ENCODE measurements at places on chromosomes 5 and 9. TPM values are rescaled to one million over a fixed set of nuclear protein-coding genes. Genes with fewer than 3 reads are reported as not detected.

Gene C5orf24
- polyA plus RNA-seq, result 106 TPM

DNA sequence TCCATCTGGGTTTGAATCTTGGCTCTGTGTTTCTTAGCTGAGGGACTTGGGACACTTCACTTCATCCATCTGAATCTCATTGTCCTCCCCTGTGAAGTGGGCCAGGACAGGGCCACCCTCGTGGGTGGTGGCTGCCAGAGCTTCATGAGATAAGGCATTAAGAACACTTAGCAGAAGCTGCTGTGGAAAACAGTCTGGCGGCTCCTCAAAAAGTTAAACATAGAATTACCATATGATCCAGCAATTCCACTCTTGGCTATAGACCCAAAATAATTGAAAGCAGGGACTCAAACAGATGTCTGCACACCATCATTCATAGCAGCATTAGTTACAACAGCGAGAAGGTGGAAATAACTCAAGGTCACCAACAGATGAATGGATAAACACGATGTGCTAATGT, 42.4 kb upstream of the GGTA1 start:
- DNase-seq, result no peak

GRCh38 chr5:78430866-78431265, 70.4 kb downstream of the SCAMP1 start:
- DNase-seq, result no peak

- DNase-seq, result no peak
Measured at GRCh38 chr9:79215821-79216220, 355.9 kb upstream of the TLE4 start.

- no peak for DNase-seq
Measured at GRCh38 chr5:152118676-152119470, 194.2 kb upstream of the GLRA1 start.
